Activated CD8-positive, alpha-beta memory T cell treated with anti-CD3 and anti-CD28 coated beads for 36 hours (primary cell): ENCODE measurements at places on chromosomes 6 and 20. TPM values are rescaled to one million over a fixed set of nuclear protein-coding genes. Genes with fewer than 3 reads are reported as not detected.

Gene ANKEF1
- total RNA-seq: 2.8 TPM

Gene PSORS1C1
- not detected for total RNA-seq

Gene COL12A1
- not detected for total RNA-seq

Gene C4A
- 3.0 TPM for total RNA-seq

Gene ADGRF4
- not detected for total RNA-seq
